LHCN-M2 (cell line): ENCODE measurements at places on chromosomes 6 and 20. TPM values are rescaled to one million over a fixed set of nuclear protein-coding genes. Genes with fewer than 3 reads are reported as not detected.

DNA sequence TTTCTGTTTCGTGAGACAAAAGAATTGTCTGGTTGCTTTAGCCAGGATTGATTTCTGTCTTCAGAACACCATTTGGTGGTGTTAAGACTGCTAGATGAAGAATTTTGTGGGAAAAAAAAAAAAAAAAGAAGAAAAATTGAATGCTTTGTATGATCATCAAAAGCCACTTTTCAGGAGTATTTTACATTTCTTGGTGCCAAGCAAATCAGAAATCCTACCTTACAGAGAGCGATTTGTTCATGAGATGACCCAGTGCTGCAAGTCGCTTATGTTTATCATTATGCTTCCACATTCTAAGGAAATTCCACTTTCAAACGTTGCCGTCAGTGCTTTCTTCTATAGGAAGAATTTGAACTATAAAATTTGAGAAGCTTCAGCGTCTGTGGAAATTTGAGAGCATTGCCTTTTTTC lies 228.7 kb downstream of the BCKDHB start:
- DNase-seq = no peak

DNA sequence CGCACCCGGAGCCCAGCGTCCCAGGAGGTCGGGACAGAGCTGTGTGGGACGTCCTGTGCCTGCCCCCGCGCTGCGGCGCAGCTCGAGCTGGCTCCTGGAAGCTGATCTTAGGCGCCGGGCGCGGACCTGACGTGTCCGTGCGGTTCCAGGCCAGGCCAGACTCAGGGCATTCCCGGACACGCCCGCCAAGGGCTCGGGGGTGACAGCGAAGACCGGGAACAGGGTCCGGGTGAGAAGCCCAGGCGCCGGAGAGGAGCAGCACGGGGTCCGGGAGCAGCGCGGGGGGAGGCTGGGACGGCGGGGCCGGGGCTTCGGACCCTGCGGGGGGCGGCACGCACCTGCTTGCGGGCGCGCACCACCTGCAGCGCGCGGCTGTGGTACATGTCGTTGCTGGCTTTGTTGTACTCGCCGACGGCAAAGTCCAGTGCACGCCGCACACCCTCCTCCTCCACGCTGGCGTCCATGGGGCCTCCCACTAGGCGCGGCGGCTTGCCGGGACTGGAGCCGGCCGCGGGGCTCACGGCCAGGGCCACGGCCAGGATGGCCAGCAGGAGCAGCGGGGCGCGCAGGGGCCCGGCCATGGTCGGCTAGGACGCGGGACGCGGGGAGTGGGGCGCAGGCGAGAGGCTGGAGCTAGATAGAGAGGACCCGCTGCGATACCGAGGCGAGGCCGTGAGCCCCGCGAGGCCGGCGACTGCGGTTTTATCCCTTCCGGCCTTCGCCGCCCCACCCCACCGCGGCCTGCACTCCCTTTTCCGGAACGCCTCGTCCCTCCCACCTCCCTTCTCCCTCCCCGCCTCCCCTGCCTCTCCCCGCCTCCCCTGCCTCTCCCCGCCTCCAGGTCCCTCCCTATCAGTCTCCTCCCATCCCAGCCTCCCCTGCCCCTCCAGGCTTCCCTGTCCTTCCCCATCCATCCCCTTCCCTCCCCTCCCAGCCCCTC lies at the start of gene CST3:
Gene CST3 (minus strand): TSS at position 674 of the 940 bp plus-strand sequence. CDS start 93 bp downstream, at position 581.
- DNase-seq = peak; percentile 83

GRCh38 chr6:152334555-152334954 lies 302.6 kb downstream of the SYNE1 start:
- no peak for DNase-seq

DNA sequence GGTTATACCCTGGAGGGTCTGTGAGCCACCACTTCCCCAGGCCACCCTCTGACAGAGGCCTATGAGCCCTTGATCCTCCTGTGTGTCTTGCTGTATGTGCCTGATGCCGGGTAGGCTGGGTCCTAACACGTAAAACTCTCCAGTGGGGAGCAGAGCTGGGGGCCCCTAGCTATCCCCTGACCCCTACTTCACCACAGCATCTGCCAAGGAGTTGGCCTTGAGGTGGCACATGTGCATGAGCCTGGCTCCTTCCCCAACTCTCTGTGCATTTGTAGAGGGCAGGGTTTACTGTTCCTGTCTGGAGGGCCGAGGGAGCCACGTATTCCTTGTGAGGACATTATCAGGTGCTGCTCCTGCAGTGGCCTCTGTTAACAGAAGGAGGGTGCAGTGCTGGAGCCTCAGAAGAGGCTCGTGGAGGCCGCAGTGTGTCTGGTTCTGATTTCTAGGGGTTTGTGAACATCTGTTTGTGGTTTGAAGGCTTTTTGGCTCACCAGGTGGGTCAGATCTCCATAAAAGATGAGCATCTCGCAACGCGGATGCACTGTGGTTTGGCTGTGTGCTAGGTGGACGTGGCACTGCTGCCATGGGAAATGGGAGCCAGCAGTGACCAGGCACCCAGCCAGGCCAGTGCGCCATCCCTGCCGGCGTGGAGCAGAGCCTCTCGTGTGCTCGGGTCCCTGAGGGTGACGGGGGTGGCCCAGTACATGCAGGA lies 152.1 kb downstream of the DTNBP1 start:
- DNase-seq = no peak

GRCh38 chr6:138403324-138403800 lies 661 bp upstream of the HEBP2 start:
- DNase-seq = peak; percentile 17

- no peak for DNase-seq
These were observed 93.0 kb downstream of the ANKRD6 start for GRCh38 chr6:89525786-89526562.

GRCh38 chr6:15662326-15663129 lies at the start of gene DTNBP1:
Gene DTNBP1 (minus strand): TSS chr6:15663028. CDS start chr6:15662869, 159 bp downstream.
- peak; percentile 50 for DNase-seq

GRCh38 chr20:46031701-46032254 lies 2.8 kb downstream of the SLC12A5 start:
- no peak for DNase-seq

DNA sequence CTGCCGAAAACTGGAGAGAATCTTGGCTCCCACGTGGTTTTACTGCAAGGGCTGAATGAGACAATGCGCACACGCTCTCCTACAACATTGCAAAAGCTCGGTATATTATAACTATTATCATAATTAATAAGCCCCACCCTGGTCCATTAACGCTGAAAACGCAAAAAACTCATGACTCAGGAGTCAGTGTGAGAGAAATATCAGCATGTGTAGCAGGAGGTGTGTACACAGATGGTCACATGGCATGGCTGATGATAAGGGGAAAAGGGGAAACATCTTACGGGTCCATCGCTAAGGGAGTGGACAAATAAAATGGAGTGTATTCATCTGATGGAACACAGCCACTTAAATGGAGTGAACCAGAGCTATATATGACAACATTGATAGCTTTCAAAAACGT lies 29.2 kb downstream of the CDH22 start:
- no peak for DNase-seq

GRCh38 chr6:138278326-138278725 lies 60.0 kb upstream of the PBOV1 start:
- DNase-seq = peak; percentile 14

Gene SERINC3
- 60.1 and 70.8 TPM in 2 replicates for total RNA-seq
